Glutamatergic neuron (in vitro differentiated cells): ENCODE measurements at places on chromosomes 6 and 20. TPM values are rescaled to one million over a fixed set of nuclear protein-coding genes. Genes with fewer than 3 reads are reported as not detected.

GATA5 gene
- total RNA-seq, result 1.3 TPM

DNA sequence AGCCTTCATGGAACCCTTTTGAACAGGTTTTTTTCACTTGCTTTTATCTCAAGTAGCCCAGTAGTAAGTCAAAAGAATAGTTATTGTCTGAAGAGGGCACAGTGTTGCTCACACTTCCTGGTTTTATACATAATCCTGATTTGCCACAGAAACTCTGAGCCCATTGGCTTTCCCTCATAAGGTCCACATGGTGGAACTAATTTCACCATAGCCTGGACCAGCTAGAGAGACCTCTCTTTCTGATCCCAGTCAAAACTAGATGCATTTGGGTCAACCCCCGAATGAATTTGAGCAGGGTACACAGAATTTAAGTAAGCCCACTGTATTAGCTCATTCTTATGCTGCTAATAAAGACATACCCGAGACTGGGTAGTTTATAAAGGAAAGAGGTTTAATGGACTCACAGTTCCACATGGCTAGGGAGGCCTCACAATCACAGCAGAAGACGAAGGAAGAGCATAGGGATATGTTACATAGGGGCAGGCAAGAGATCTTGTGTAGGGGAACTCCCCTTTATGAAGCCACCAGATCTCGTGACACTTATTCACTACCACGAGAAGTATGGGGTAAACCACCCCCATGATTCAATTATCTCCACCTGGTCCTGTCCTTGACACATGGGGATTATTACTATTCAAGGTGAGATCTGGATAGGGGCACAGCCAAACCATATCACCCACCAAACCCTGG, 6.2 kb downstream of the RWDD2A start:
- peaks cover 4% of the 10 kb centered on the region for H3K4me1 ChIP-seq
- no peak for DNase-seq
- peaks cover 4% of the 10 kb centered on the region for H3K27me3 ChIP-seq
- no peak overlapping the region for H3K27ac ChIP-seq
- no peaks in the 10 kb centered on the region for H3K36me3 ChIP-seq

DNA sequence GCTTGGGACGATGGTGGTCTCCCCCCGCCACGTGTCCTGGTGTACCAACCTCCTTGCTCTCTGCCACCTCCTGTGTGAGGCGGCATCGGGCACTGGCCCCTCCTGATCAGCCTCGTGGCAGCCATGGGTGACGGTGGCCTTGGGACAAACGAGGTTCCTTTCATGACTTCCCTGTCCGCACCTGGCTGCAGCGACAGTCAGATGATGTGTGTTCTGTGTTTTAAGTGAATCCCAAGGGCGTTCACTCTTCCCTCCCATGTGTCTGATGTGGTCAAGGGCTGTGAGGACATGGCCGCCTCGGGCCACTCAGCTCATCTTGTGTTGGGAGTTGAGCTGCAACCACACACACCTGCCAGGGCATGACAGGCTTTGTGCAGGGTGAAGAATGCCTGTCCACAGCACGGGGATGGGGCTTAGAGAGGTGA, 30.4 kb upstream of the PCMTD2 start:
- H3K27me3 ChIP-seq, result peaks cover 26% of the 10 kb centered on the region
- no peaks in the 10 kb centered on the region for H3K36me3 ChIP-seq
- peak overlapping the region; percentile 52 for H3K4me3 ChIP-seq
- H3K27ac ChIP-seq, result peak overlapping the region; percentile 33
- no peak for DNase-seq
- H3K4me1 ChIP-seq, result peaks cover 43% of the 10 kb centered on the region

DNA sequence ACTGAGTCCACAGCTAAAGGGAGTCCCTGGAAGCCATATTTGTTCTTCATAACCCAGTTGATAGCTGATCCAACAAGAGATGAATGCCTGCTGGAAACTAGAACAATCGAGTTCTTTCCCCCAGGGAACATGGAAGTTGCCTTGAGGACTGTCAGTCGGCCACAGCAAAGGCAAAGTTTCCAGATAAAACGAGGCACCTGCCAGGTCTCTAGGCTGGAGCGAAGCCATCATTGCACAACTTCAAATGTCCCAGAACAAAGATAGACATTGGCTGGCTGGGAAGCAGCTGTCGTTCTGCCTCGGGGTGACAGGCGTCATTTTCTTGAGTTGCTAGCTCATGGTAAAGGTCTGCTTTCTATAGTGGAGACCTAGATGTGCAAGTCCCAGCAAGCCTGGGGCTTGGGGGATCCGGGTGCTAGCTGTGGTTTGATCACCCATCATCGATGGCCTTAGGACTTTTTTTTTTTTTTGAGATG, 184.4 kb upstream of the ZNF217 start:
- no peak overlapping the region for H3K27ac ChIP-seq
- H3K36me3 ChIP-seq, result no peaks in the 10 kb centered on the region
- H3K27me3 ChIP-seq, result peaks cover 1% of the 10 kb centered on the region
- H3K4me1 ChIP-seq, result no peaks in the 10 kb centered on the region

DNA sequence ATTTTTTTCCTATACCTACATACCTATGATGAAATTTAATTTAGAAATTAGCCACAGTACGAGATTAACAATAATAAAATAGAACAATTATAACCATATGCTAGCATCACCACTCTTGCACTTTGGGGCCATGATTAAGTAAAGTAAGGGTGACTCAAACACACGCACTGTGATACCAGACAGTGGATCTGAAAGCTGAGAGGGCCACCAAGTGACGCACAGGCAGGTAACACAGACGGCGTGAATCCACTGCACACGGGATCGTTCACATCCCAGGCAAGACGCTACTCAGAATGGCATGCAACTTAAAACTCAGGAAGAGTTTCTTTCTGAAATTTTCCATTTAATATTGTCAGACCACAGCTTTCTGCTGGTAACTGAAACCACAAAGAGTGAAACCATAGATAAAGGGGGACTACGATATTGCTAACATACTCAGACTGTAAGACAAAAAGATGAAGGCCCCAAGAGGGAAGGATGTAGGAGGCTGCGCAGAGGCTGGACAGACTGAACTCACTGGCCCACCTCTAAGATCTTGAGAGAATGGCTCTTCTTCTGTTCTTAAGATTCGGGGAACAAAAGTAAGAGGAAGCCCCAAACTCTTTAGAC, 17.9 kb downstream of the RRBP1 start:
- H3K27me3 ChIP-seq, result peaks cover 2% of the 10 kb centered on the region
- no peak overlapping the region for H3K4me3 ChIP-seq
- no peaks in the 10 kb centered on the region for H3K36me3 ChIP-seq
- peaks cover 28% of the 10 kb centered on the region for H3K4me1 ChIP-seq
- no peak overlapping the region for H3K27ac ChIP-seq

DNA sequence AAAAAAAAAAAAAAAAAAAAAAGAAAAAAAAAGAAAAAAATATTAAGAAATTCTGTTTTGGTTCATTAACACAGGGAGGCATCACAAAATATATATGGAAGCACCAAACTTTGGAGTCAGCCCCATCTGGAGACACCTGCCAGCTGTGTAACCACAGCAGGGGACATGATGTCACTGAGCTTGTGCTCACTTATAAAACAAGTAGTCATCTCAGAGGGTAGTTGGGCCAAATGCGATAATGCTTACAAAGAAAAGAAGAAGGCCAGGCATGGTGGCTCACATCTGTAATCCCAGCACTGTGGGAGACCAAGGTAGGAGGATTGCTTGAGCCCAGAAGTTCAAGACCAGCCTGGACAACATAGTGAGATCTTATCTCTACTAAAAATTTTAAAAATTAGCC, 1.1 kb upstream of the BNIP5 start:
- no peak for DNase-seq
- H3K27me3 ChIP-seq, result peaks cover 5% of the 10 kb centered on the region
- H3K27ac ChIP-seq, result no peak overlapping the region
- H3K4me3 ChIP-seq, result no peak overlapping the region
- no peaks in the 10 kb centered on the region for H3K36me3 ChIP-seq

GRCh38 chr6:5846889-5847288, 159.8 kb downstream of the NRN1 start:
- no peak for DNase-seq
- H3K36me3 ChIP-seq, result peaks cover 22% of the 10 kb centered on the region
- no peak overlapping the region for H3K4me3 ChIP-seq
- peaks cover 14% of the 10 kb centered on the region for H3K4me1 ChIP-seq
- peaks cover 12% of the 10 kb centered on the region for H3K27me3 ChIP-seq
- no peak overlapping the region for H3K27ac ChIP-seq

- no peaks in the 10 kb centered on the region for H3K36me3 ChIP-seq
- DNase-seq, result no peak
- H3K27me3 ChIP-seq, result no peaks in the 10 kb centered on the region
- peak overlapping the region; percentile 93 for H3K27ac ChIP-seq
- H3K4me1 ChIP-seq, result peaks cover 4% of the 10 kb centered on the region
Measured at GRCh38 chr6:50030350-50030749, 8.6 kb upstream of the DEFB110 start.

DNA sequence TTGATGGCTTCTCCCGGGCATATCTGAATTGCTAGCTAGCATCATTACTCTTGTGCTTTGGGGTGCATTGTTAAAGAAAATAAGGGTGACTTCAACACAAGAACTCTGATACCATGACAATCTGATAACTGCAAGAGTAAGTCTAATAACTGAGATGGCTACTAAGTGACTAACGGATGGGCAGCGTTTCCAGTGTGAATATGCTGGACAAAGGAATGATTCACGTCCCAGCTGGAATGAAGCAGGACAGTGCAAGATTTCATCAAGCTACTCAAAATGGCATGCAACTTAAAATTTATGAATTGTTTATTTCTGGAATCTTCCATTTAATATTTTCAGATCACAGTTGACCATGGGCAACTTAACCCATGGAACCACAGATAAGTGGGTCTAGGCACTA, 31.7 kb downstream of the MOXD1 start:
- no peaks in the 10 kb centered on the region for H3K27me3 ChIP-seq
- H3K4me1 ChIP-seq, result no peaks in the 10 kb centered on the region
- no peaks in the 10 kb centered on the region for H3K36me3 ChIP-seq
- H3K4me3 ChIP-seq, result no peak overlapping the region

- DNase-seq, result no peak
- H3K4me3 ChIP-seq, result no peak overlapping the region
- H3K27ac ChIP-seq, result no peak overlapping the region
- peaks cover 3% of the 10 kb centered on the region for H3K27me3 ChIP-seq
- peaks cover 19% of the 10 kb centered on the region for H3K4me1 ChIP-seq
Measured at GRCh38 chr6:16056263-16056870, 72.5 kb upstream of the MYLIP start.

CASS4 gene
- not detected for total RNA-seq

- H3K27me3 ChIP-seq, result peaks cover 2% of the 10 kb centered on the region
- peak overlapping the region; percentile 19 for H3K27ac ChIP-seq
- DNase-seq, result peak; percentile 33
- no peaks in the 10 kb centered on the region for H3K36me3 ChIP-seq
- peak overlapping the region; percentile 30 for H3K4me3 ChIP-seq
Measured at GRCh38 chr6:5464099-5464885, 203.0 kb downstream of the FARS2 start.

- no peaks in the 10 kb centered on the region for H3K4me1 ChIP-seq
- H3K4me3 ChIP-seq, result no peak overlapping the region
- no peak for DNase-seq
- peaks cover 2% of the 10 kb centered on the region for H3K27me3 ChIP-seq
Measured at GRCh38 chr6:105759946-105760345, 326.2 kb upstream of the PRDM1 start.

DNA sequence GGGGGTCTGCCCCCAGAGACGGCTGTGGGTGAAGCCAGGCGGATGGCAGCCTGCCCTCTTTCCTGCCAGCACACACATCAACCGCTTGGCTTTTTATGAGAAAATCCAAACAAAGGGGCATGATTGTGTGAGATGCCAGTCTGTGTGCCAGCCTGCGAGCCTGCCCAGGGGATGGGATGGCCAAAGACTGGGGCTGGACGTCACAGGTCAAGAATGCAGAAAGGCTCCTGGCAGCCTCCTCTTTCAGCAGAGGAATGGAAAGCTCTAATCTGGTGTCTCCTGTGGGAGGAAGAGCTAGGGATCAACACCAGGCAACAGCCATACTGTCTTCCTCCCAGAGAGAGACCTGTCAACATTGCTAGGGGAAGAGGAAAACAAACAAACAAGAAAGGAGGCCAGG, 15.8 kb downstream of the TUBB2B start:
- no peaks in the 10 kb centered on the region for H3K36me3 ChIP-seq
- H3K4me1 ChIP-seq, result peaks cover 13% of the 10 kb centered on the region
- no peak overlapping the region for H3K4me3 ChIP-seq
- H3K27ac ChIP-seq, result no peak overlapping the region

- H3K27ac ChIP-seq, result no peak overlapping the region
- no peak overlapping the region for H3K4me3 ChIP-seq
- no peak for DNase-seq
- no peaks in the 10 kb centered on the region for H3K36me3 ChIP-seq
Measured at GRCh38 chr6:119162134-119162775, 83.8 kb upstream of the FAM184A start.

TMEM200A gene
- total RNA-seq, result 25.4 TPM

GRCh38 chr6:50681213-50681824, 32.0 kb upstream of the TFAP2D start:
- H3K4me1 ChIP-seq, result no peaks in the 10 kb centered on the region
- no peak overlapping the region for H3K27ac ChIP-seq
- no peaks in the 10 kb centered on the region for H3K36me3 ChIP-seq
- no peak for DNase-seq
- no peak overlapping the region for H3K4me3 ChIP-seq

DNA sequence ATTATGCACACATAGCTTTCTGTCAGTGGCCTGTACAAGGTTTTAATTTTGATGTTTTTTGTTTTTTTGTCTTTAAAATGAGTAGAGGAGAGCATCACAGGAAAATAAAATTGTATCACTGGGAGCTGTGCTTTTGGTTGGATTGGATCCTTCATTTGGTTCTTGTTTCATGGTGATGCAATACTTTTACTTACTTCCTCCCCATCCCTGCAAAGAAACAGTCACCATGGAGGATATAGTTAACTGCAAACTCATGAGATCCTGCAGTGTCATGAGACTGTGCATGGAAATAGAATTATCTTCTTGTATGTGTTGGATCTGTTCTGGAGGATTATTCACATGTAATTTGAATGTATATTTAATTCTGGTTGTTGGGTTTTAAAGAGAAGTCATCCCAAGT, 122.3 kb downstream of the JARID2 start:
- peaks cover 2% of the 10 kb centered on the region for H3K27me3 ChIP-seq
- H3K36me3 ChIP-seq, result no peaks in the 10 kb centered on the region

DNA sequence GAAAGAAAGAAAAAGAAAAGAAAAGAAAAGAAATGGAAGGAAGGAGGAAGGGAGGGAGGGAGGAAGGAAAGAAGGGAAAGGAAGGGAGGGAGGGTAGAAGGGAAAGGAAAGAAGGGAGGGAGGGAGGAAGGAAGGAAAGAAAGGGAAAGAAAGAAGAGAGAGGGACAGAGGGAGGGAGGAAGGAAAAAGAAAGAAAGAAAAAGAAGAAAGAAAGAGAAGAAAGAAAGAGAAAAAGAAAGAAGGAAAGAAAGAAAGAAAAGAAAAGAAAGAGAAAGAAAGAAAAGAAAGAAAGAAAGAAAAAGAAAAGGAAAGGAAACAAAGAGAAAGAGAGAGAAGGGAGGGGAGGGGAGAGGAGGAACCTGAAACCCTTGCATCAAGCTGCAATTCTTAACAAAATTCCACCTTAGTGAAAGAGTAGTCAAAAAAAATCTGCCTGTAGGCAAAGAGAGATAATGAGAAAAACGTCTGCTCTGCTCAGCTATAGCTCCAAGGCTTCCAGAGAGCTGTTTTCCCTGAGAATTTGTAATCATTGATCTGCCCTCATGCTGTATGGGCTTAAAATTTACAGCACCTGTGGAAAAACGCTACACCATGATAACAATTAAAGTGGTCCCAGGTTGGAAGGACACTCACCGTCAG, 16.7 kb upstream of the MYCT1 start:
- no peak overlapping the region for H3K4me3 ChIP-seq
- no peak overlapping the region for H3K27ac ChIP-seq
- H3K27me3 ChIP-seq, result peaks cover 1% of the 10 kb centered on the region
- H3K4me1 ChIP-seq, result peaks cover 3% of the 10 kb centered on the region

PRPF6 gene
- total RNA-seq, result 60.9 TPM

- no peak for DNase-seq
- no peaks in the 10 kb centered on the region for H3K27me3 ChIP-seq
- no peak overlapping the region for H3K27ac ChIP-seq
- H3K36me3 ChIP-seq, result no peaks in the 10 kb centered on the region
Measured at GRCh38 chr6:142238881-142239280, 62.9 kb upstream of the ADGRG6 start.

GABRR1 gene
- total RNA-seq, result not detected
